ENCODE measurements at places on chromosomes 5 and 9.
A peak's percentile ranks its signal among the peaks of the same experiment; 100 is the strongest.

DNA sequence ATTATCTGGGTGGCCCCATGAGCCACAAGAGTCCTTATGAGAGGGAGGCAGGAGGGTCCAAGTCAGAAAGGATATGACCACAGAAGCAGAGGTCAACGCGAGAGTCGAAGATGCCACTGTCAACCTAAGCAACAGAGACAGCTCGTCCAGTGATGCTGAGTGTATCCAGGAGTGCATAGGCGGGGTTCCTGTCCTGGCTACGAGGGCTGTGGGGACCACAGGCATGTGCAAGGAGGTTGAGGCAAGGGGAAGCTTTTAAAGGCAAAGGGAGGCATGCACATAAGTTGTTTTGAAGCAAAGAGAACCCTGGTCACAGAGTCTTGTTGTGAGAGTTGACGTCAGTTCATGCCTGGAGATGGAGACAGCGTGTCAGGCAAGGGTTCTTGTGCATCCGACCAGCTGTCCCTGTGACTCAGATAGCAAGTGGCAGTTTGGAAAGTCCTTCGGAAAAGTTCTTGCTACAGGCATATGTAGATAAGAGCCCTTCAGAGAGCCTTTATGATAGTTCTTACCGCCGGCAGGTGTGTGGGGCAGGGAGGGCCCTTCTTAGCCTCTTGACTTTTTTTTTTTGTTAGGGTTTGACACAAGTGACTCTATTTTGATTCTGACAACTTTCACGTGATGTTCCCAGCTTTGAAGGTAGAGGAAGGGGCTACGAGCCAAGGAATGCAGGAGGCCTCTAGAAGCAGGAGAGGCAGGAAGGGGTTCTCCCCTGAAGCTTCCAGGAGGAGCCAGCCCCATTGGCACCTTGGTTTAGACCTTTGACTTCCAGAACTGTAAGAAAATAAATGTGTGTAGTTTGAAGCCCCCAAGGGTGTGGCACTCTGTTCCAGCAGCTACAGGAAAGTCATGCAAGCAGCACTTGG, 66.0 kb upstream of the FCN1 start:
- DNase-seq, result no peak

GRCh38 chr5:65043843-65044359, 275.2 kb downstream of the CWC27 start:
- no peak for DNase-seq

GRCh38 chr5:160118349-160119141, 705 bp downstream of the PWWP2A start:
- peak; percentile 35 for DNase-seq

DNA sequence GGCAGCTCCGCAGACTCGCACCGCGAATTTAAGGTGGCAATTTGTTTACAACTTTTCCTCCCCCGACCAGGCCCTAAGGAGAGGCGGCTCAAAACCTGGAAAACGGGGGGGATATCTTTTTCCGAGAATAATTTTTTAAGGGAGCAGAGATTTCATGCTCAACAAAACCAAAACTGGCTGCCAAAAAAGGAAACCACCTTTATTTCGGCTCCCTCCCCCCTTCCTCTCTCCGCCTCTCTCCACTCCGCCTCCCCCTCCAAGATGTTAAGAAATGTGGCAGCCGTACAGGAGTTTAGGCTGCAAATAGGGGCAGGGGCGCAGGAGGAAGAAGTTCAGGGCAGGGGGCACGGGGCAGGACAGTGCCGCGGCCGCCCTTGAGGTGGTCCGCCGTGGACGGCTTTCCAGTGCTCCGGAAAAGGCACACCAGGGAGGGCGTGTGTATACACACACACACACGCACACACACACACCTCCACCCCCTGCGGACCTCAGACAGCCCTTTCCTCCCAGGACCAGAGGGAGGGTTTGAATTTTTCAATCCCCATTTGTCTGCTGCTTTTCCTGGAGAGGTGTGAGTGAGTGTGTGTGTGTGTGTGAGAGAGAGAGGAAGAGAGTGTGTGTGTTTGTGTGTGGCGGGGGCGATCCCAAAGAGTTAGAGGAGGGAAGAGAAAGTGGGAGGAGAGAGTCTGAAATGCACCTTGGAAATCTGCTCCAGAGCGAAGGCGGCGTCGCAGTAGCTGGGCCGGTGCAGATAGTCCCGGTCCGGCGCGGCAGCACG, 9.1 kb downstream of the PTCH1 start:
- DNase-seq, result no peak

- DNase-seq, result no peak
Measured at GRCh38 chr9:99083051-99083450, 21.9 kb upstream of the TGFBR1 start.

DNA sequence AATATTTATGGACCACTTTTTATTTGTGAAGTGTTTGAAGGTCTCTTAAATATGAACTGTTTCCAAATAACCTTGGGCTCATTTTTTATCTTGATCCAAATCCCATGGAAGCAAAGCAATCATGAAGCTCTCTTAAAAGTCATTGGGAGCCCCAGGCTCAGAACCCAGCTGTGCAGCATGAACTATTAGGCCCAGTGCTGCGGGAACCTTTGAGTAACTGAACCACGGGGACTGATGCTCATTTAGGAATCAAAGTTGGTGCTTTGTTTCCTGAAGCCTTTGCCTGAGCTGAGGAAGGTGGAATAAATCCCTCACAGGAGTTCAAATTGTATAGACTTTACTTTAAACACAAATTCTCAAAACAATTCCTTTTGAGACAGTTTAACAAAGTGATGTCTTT, 27.8 kb downstream of the MAT2B start:
- DNase-seq, result no peak
